Vagina (tissue), 2 donors: ENCODE measurements at places on chromosomes 6 and 20. TPM values are rescaled to one million over a fixed set of nuclear protein-coding genes. Genes with fewer than 3 reads are reported as not detected.

The SCRT2 gene
- not detected for total RNA-seq

- no peak for DNase-seq
Measured at GRCh38 chr6:27748661-27749060, 163.5 kb downstream of the OR2B2 start.

GRCh38 chr20:37328149-37328945 is 17.6 kb upstream of the SRC start:
- DNase-seq = no peak

GRCh38 chr20:1939270-1939595 is 44.0 kb downstream of the SIRPA start:
- DNase-seq = no peak

- DNase-seq = no peak
Measured at GRCh38 chr6:5173810-5174209, 86.9 kb downstream of the LYRM4 start.

DNA sequence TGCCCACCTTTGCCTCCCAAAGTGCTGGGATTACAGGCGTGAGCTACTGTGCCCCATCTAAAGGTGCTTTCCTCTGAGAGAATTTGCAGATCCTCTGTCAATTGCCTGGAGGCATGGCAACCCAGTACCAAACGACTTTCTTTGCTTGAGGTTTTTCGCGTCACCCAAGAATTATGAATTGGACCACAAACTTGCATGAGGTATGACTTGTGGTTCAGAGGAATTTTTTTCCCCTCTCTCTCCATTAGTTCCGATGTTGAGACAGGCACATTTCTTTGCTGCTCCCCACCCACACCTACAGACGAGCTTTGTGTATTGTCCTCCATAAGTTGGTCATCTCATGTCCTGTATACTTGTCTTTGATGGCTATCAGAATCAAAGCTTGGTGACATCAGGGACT is 11.8 kb upstream of the SCAF8 start:
- DNase-seq = no peak

- no peak for DNase-seq
Measured at GRCh38 chr20:47256668-47257236, 99.7 kb downstream of the ZMYND8 start.

The ATP9A gene
- total RNA-seq = 35.8 TPM

DNA sequence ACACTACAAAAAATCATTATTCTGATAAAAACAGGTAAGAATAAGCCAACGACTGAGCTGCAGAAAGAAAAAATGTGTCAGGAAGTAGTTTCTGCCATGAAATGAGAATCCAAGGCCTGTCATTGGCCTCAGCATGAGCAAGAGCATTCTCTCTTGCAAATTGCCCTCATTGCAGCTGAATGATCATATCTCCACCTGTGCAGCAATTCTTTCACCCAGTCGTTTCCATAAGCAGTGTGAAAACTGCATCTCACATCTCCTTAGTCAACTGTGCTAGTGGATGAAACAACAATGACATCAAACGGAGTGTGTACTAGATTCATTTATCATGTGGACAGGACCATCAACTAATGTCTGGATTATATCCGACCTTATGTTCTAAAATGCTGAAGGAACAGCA is 88.2 kb upstream of the STXBP5 start:
- no peak for DNase-seq

- no peak for DNase-seq
Measured at GRCh38 chr6:27237089-27237803, 10.3 kb upstream of the PRSS16 start.

DNA sequence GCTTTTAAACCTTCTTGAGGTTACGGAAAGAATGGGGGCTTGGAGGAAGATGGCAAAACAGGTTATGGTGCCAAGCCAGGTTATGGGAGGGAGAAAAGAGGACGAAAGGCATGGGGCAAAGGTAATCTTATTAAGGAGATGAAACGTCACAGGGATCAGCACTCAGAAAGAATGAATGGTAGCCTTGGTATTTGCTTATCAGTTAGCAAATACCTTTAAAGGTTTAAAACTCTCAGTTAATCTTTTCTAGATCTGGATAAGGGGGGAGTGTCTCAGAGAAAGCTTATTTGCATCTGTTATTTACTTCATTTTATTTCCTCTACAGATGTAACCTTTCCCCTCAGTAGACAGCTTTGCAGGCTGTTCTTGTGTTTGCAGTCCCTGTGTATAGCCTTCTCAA is 55.5 kb upstream of the EEF1E1 start:
- no peak for DNase-seq

The NMBR gene
- not detected for total RNA-seq

DNA sequence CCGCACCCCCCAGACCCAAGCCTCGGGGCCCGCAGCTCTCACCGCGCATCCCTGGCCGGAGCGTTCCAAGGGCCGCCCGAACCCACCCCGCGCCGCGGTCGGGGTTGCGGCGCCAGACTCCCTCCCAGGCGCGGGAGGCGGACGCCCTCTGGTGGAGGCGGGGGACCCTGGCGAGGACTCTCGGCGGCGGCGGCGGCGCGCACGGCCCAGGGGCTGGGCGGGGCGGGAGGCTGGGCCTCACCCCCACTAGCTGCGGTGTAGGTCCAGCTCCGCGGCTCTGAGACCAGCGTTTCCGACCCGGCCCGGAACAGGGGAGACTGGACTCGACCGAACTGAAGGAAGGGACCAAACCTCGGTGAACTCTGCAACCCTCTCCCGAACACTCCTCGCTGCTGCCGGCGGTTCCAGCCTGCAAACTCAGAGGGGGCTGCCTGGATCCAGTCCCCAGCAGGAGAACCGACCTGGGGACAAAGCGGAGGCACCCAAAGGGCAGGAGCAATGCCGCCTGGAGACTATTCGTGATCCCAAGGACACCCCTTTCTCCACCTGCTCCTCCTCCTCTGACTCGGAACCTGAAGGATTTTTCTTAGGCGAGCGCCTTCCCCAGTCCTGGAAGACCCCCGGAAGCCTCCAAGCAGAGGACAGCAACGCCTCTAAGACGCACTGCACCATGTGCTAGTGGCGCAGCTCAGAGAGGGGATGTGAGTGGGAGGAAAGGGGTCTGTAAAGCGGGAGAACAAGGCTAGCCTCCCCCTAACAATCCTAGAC is 859 bp upstream of the TOMM6 start:
- no peak for DNase-seq

- DNase-seq = no peak
Measured at GRCh38 chr6:6597682-6598081, 9.2 kb downstream of the LY86 start.

The PHACTR1 gene
- 0.49 TPM for total RNA-seq

- no peak for DNase-seq
Measured at GRCh38 chr6:107308677-107309076, 150.7 kb downstream of the PDSS2 start.

The PRICKLE4 gene
- total RNA-seq = 10.1 TPM

DNA sequence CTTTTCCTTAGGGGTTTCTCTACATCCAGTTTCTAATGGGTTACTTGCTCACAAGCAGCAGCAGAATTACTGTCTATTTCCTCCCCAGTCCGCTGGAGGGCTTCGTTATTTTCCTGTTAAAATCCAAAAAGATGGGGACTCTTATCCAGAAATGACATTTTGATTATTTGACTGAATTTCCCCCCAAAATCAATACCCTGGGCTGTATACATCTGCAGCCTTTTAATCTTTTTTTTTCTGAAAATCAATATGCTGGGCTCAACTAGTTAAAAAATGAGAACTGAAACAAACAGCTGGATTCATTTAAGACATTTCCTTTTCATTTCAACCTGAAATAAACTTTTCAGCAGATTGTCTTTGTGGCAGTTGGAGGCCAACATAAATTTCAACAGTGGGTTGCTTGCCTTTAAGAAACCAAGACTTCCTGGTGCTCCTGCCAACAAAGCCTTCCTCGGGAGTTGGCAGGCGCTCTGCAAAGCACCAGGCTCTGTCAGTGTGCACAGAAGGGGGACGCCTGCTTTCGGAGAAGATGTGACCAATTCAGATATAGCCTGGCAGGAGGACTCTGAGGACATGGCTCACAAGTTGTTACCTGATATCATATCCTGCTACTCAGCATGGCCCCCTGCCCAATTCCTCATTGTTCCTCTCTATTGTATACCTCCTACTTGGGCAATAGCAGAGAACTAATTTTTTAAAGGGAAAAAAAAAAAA is 204.7 kb upstream of the ARG1 start:
- no peak for DNase-seq

DNA sequence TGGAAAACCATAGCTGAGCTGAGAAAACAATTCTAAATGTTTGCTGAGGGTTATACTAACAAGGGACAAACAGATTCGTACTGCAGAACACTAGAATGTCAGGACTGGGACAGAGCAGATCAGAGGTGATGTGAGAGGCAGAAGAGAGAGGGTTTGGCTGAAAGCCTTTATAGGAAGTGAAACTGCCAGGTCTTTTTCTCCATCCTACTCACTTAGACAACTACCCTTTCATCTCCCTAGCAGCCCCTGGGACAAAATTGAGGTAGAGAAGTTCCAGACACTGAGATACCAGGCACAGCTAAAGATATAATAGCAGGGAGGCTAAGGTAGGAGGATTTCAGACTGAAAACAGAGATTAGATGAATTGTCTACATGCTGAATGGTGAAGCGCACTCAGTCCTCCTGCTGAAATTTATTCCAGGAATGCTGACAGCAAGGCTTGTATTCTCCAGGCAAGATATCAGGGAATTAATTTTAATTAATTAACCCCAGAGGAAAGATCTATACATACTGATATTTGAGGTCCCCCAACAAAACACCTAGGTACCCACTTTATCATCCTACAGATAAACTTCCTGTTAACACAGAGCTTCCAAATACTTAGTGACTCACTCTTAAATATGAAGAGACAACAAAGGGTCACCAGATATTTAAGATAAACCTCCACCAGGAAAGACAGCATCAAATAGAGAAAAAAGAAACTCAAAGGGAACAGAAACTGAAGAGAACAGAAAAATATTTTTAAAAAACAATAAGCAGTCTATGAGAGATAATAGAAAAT is 12.6 kb upstream of the EIF2S2 start:
- no peak for DNase-seq
